Ammon's horn (tissue), 1 donor: ENCODE measurements at places on chromosomes 4 and X.
A peak's percentile ranks its signal among the peaks of the same experiment; 100 is the strongest.

GRCh38 chrX:153517423-153517822 lies at the start of gene ATP2B3:
TSS of gene ATP2B3 (plus strand) at chrX:153517642. CDS start at chrX:153536248, 18,606 bp downstream.
- no peak for DNase-seq

GRCh38 chr4:7845493-7846128 lies 94.0 kb downstream of the AFAP1 start:
- DNase-seq = no peak

GRCh38 chr4:146852360-146852759 lies 93.3 kb downstream of the TTC29 start:
- peak; percentile 35 for DNase-seq

DNA sequence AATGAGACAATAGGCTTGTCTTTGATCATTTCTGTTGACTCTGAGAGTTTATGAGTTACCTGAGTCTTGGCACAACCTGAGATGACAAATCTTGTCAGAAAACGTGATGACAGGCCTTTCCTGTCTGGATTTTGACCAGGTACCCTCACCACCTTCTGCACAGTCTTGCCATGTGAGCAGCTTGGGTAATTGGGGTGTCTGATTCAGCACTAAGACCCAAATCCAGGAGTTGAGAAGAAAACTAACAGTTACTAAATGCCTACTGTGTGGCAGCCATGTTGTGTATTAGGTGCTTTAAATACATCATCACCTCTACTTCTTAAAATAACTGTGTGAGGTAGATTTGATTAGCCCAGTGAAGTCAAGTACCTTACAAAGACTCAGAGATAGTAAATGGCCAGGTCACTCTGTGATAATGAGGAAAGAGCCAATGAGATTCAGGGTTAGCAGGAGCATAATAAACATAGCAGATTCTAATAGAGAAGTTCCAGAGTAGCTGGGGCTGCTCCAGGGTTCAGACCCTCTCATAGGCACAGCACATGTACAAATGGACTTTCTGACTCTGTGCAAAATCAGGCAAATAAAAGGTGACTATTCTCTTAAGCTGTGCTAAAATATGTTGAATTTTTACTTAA lies 2.8 kb downstream of the EREG start:
- no peak for DNase-seq

GRCh38 chr4:103423261-103423660 lies 225.1 kb upstream of the CENPE start:
- no peak for DNase-seq

- no peak for DNase-seq
Observed at GRCh38 chrX:9997524-9997923, 30.4 kb downstream of the CLDN34 start.

GRCh38 chr4:14345356-14345775 lies 656.9 kb upstream of the CPEB2 start:
- peak; percentile 40 for DNase-seq

DNA sequence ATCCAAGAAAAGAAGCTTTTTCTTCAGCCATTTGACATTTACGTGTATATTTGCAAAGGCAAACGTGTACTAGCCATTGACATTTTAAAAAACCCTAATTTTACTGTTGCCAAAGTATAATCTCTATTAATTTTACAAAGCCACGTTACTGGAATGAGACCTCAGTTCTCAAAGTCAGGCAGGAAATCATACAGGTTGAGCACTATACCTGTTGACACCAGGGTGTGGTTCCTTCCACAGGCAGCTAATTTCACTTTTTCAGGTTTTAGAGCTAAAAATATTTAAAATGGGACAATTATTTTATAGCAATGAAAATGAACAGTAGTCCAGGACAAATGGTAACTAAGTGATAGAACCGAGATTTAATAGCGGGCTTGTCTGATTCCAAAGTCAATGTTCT lies 6.5 kb downstream of the RPGR start:
- no peak for DNase-seq

DNA sequence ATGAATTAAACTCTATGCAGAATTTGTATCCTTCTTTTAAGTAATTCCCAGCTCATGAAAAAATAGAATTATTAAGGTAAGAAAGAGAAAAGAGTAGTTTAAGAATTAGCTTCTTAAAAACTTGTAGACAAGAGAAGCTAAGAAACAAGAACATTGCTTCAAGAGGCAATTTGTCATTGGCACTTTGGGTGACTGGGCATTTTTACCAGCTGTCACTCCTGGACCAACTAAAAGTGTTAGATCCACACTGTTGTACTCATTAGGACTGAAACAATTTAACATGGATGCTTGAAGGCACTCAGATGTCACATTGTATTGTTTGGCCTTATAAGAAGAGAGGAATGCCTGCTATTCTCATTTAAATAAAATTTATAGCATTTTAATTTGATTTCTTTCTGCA lies 7.4 kb downstream of the COL25A1 start:
- DNase-seq = no peak

- no peak for DNase-seq
Observed at GRCh38 chr4:84099599-84099998, 399.5 kb downstream of the NKX6-1 start.

- no peak for DNase-seq
Observed at GRCh38 chrX:18377796-18378195, 23.3 kb upstream of the SCML2 start.

- DNase-seq = no peak
Observed at GRCh38 chr4:53906606-53907190, 157.7 kb downstream of the CHIC2 start.

DNA sequence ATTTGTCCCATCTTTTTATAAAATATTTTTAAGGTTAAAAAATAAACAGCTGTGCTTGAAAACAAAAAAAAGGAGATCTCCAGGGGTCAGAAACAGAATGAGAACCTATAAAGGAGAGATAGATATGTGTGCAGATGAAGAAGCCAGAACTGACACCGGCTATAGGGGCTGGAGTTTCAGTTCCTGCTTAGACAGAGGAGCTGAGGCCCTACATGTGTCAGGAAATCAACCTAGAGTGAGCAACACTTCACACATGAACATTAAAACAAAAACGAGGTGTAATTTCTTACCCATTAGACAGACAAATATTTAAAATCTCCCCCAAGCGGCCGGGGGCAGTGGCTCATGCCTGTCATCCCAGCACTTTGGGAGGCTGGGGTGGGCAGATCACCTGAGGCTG lies 17.8 kb upstream of the HUWE1 start:
- no peak for DNase-seq

GRCh38 chr4:24533364-24533763 lies 51.0 kb downstream of the DHX15 start:
- no peak for DNase-seq

GRCh38 chrX:153667956-153668396 lies 5.6 kb downstream of the PNCK start:
- peak; percentile 92 for DNase-seq

- DNase-seq = no peak
Observed at GRCh38 chr4:140875746-140876452, 119.7 kb upstream of the TBC1D9 start.

DNA sequence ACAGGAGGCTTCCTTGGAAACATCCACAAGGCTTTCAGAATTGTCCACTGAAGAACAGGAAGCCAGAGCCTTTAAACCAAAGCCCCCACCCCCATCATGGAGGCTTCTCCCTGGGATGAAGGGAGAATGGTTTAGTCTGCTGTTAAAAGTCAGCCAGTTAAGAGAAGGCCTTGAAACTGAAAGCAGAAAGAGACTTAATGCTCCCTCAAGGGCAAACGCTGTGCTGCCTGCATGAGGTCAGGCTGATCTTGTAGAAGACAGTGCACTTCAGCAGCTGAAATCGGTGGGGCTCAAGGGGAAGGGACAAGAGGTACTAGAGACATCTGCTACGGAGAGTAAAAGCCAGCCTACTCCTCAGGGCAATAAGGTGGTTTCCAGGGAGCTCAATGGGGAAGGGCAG lies 69.0 kb downstream of the HPRT1 start:
- no peak for DNase-seq

- DNase-seq = no peak
Observed at GRCh38 chrX:24005028-24005427, 22.0 kb downstream of the KLHL15 start.

DNA sequence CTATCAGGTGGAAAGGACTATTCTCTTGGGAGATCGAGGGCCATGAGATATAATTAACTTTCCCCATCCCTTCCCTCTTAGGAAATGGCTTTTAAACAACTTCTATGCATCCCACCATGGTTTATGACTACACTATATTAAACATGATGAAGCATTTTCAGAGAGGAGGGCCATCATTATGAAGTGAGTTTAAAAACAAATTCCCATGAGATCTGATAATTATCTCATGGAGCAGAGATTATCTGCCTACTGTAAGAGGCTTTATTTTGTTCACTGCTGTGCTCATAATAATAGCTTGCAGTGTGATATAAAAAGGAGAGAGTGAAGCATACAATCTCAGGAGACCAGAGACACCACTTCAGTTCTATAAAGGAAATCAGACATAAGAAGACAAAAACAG lies 330.5 kb upstream of the ZFP42 start:
- DNase-seq = no peak

GRCh38 chr4:87975466-87975865 lies at the start of gene SPP1:
TSS of gene SPP1 (plus strand) at chr4:87975714. CDS start at chr4:87976896, 1,182 bp downstream.
- DNase-seq = peak; percentile 93

DNA sequence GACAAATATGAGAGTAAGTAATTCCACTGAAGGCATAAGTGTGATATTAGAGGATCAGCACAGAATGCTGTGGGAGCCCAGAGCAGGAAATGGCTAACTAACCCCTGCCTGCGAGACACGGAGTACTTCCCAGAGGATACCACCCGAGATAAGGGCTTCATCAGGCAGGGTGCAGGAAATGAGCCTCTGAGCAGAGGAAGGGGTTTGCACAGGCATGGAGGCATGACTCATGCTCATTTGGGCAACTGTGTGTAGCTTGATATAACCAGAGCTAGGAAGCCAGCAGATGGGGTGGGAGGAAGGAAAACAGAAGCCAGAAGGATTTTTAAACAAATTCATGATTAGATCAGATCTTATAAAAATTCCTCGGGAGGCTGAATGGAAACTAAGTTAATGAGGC lies 70.0 kb upstream of the TSPAN5 start:
- peak; percentile 70 for DNase-seq

DNA sequence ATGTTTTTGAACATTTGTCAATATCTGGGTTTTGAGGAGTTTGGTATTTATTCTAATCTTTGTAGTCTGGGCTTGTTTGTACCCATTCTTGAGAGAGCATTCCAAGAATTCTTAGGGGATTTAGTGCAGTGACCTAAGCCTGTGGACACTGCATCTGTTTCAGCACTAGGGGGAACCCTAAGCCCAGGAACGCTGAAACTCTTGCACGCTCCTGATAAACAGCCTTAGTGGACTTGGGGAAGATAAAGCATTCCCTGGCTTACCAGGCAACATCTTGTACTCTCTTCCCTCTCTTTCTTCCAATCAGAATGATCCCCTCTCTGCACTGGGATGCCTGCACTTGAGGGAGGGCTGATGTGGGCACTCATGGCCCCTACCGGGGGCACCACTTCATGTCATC lies 654.9 kb upstream of the HTR2C start:
- peak; percentile 3 for DNase-seq

DNA sequence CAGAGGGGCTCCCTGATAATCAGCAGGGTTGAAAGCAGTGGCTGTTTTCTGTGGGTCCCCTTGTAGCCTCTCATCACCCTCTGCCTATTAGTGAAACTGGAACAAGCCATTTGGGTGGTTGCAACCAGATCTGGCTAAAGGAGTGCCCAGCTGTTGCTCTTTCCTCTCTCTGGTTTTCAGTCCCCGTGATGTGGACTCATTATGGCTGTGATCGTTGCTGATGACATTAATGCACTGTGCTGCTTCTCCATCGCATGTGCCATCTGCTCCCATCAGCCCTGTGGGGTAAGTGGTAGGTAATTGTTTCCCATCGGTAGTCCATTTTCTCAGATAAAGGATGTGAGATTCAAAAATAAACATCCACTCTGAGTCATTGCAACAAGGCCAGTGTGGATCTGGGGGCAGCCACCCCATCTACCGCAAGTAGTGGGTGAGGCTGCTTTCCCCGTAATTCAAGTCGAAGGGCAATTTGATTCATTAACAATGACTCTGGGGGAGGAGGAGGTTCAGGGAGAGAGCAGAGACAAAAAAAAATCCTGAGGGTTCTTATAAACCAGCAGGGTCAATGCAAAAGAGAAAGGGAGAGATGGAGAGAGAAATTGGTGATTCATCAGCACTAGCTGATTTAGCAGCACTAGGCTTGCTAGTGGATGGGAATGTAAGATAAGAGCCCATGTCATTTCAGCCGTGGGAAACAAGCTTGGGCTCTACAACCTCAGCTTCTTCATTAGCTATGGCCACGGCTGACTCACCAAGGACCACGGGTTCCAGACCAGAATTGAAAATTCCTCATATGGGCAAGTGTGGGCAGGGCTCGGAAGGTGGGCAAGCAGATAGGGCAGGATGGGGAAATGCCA lies 357.8 kb downstream of the MID1IP1 start:
- DNase-seq = no peak

- DNase-seq = no peak
Observed at GRCh38 chrX:29237972-29238371, 650.7 kb downstream of the IL1RAPL1 start.

DNA sequence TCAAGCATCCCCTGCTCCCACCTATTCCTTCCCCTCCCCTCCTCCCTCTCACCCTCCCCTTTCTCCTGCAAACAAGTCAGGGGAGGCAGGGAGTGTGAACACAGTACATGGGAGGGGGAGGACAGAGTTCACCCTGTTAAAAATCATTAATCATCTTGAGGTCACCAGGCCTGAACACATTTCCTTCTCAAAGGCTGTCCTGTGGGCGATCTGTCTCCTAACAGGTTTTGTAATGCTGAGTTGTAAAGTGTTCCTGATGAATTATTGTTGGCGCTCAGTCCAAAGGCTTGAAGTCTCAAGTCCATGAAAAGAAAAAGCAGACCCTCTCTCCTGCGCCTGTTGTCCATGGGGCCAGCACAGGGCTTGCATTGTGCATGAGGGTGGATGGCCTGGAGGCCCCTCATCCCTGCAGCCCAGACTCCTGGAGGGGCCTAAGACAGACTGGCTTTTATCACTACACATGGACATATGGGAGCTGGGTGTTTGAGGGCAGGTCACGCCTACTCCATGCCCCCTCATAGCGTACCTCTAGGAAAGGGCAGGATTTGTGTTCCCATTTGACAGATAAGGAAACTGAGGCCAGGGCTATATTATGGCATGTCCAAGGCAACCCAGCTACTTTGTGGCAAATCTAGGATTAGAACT lies 189.1 kb downstream of the RAB28 start:
- DNase-seq = no peak

GRCh38 chrX:14357314-14357713 lies 172.0 kb upstream of the GLRA2 start:
- DNase-seq = no peak

DNA sequence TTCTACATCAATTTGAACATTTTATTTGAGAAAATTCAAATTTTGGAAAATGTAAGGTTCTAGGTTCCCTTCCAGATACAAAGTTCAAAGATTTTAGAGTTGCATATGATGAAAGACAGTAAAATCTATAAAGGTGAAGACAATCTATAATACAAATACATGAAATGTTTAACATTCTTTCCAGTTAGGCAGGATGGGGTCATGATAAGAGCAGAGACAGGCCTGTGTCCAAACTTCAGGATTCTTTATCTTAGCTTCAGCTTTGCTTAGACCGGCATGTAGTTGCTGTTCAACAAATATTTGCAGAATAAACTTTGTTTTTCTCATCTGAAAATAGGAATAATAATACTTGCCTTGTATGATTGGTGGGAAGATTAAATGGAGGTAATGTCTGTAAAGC lies 4.5 kb upstream of the RPS6KA3 start:
- DNase-seq = no peak
